ENCODE measurements at places on chromosomes 4 and X.
A peak's percentile ranks its signal among the peaks of the same experiment; 100 is the strongest.

- DNase-seq: no peak
Measured at GRCh38 chr4:148261848-148262247, 180.4 kb downstream of the NR3C2 start.

DNA sequence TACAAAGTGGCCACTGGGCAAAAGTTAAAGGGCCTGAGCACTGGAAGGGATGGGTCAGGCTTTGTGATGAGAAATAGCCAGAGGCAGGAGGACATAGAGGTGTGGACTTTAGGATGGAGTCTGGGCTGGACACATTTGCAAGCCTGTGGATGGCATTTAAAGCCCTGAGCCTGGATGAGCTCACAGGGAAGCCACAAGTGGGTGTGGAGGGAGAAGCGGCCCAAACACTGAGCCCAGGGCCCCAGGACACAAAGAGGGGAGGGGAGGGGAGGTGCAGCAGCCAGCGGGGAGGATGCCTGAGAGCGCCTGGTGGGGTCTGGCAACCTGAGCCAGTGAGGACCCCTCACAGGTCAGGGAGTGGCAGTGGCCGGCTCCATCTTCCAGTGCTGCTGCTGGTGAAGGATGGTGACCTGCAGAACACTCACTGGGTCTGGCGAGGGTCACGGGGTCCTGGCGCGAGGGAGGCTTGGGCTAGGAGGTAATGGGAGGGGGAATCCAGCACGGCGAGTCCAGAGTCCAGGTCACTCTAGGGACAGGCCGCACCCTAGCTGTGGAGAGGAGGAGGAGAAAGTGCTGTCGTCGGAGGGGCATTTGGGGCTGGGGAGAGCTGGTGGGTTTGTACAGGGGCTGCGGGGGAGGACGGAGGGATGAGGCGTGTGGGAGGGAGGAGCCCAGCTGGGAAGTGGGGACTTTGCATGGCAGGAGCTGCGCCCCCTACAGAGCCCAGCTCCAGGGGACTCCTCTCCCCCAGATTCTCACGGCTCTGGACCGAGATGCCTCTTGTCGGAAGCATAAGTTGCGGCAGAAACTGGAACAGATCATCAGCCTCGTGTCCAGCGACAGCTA lies 7.0 kb downstream of the LAGE3 start:
- DNase-seq: no peak

DNA sequence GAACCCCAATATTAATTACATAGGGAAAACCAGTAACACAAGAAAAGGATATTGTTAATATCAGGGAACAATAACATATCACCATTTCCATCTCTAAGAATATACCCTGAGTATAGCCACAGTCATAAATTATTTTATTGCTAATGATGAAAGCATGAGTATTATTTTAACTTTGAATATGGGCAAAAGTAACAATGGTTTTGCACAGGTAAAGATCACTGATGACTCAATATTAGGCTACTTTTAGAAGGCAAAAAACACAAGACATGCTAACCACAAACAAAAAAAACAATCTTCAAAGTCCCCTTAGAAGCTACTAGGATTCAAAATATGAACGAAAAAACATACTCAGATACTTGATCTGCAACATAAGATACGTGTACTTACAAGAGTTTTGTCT lies 36.5 kb downstream of the THOC2 start:
- DNase-seq: no peak

DNA sequence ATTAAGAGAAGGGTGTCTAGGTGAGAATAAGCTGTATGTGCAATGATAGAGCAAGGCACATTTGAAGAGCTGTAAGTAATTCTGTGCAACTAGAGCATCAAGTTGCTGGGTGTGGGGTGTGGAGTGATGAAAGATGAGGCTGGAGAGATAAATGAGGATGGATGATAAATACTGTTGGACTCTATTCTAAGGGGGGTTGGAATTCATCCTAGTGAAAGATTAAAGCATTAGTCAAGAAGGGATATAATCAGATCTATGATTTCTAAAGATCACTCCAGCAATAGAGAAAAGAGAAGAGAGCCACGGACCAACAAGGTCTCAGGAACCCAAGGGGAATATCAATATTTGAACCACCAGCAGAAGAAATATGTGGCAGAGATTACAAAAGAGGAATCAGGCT lies 415.0 kb upstream of the RPS6KA3 start:
- DNase-seq: no peak

GRCh38 chr4:8646296-8647093 lies 53.9 kb downstream of the CPZ start:
- no peak for DNase-seq

- no peak for DNase-seq
Measured at GRCh38 chrX:115895678-115896329, 274.7 kb upstream of the AGTR2 start.

DNA sequence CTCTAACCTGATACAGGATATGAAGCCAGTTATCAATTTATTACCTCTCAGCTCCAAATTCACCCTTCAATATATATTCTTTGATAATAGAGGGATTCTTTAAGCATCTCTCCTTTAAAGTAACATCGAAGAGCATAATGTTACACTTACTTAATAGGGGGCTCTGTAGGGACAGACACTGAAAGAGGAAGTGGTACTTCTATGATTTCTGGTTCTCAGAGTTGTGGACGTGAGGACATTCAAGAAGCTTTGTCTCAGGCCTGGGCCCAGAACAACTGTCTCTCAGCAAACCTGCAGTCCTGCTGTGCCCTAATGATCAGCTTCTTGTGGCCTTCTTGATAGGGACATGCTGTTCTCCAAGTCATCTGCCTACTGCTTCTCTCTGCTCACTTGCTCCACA lies 4.2 kb upstream of the ZXDB start:
- DNase-seq: no peak

DNA sequence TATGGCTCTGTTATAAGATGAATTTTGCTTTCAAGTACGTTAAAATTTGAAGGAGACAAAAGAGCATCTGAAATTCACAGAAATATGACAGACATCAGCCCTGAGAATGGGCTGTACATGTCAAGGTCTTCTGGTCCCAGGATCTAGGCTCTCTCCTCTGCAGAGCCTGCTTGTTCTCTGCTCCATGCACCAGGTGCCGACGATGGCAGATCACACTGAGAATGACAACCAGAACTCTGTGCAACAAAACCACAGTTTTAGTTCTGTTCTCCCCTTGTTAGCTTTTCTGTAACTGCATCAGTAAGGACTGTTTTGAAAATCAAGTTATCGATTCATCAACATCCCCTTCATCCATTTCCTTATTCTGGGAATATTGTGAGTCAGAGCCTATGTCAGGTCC lies 30.9 kb upstream of the LGI2 start:
- DNase-seq: no peak

DNA sequence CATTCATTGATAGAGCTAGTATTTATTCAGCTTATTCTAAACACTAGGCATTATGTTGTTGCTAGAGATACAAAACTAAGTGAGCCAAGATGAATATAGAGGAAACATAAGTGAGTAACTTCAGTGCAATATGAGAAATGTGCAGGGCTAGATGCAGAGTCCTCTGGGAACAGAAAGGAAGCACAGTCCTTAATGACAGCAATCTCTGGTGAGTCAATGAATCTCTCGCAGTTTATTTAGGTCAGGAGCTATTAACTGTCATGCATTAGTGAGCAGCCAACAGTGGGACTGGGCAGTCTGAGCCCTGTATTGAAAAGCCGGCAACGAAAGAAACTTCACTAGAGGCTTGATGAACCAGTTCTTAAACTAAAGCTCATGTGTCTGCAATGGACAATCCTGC lies 598.1 kb upstream of the MAGEB2 start:
- no peak for DNase-seq

DNA sequence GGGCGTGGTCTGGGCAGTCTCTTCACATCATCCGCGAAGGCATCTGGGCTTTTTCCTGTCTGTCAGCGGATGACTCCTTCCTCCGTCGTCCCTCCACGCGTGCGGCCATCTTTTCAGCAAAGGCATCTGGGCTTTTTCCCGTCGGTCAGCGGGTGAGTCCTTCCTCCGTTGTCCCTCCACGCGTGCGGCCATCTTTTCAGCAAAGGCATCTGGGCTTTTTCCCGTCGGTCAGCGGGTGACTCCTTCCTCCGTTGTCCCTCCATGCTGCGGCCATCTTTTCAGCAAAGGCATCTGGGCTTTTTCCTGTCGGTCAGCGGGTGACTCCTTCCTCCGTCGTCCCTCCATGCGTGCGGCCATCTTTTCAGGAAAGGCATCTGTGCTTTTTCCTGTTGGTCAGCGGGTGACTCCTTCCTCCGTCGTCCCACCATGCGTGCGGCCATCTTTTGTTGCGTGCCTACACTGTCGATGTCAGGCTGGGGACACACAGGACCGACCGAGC lies 12.3 kb upstream of the TMEM271 start:
- DNase-seq: no peak

DNA sequence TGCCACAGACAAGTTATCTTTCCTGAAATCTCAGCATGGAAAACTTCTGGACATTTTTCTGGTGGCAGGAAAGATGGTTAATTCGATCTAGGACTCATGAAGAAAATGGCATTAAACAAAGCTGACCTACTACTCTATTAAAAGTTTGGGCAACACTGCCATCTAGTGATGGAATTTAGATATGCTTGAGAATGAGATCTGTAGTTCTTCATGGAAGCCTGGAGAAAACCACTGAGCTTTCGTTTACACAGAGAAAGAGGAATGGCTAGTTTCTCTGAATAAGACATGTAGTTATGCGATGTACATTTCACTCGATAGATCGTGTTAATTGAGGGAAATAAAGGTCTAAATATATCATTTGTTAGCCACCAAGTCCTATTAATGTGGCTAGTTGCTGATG lies 51.7 kb upstream of the CHRDL1 start:
- peak; percentile 39 for DNase-seq

GRCh38 chr4:110196871-110197528 lies 1.4 kb downstream of the ELOVL6 start:
- DNase-seq: peak; percentile 62

- DNase-seq: no peak
Measured at GRCh38 chr4:86970447-86971354, 35.9 kb downstream of the AFF1 start.

DNA sequence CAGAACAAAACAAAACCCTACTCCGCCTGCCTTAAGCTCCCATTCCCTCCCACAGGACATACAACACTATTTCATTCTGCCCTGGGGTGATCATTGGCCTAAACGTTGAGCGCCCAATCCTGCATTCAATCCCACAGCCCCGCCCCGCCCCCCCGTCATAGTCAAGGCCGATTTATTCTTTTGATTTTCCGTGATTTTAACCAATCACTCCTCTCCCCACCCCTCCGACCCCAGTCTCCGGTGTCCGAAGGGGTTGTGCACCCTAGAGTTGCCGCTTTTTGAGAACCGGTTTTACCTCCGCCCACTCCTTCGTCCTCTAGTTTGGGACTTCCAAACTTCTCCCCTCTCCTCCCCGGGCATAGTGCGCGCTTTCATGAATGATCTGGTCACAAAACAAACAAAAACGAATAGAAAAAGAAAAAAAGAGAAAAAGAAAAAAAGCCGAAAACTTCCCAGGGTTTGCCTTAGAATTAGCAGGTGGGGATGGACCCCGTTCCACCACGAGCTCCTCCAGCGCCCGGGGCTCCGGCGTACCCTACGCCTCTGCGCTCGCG lies 446 bp upstream of the UBE2A start:
- peak; percentile 6 for DNase-seq

- DNase-seq: no peak
Measured at GRCh38 chr4:147388018-147388417, 92.9 kb upstream of the EDNRA start.

DNA sequence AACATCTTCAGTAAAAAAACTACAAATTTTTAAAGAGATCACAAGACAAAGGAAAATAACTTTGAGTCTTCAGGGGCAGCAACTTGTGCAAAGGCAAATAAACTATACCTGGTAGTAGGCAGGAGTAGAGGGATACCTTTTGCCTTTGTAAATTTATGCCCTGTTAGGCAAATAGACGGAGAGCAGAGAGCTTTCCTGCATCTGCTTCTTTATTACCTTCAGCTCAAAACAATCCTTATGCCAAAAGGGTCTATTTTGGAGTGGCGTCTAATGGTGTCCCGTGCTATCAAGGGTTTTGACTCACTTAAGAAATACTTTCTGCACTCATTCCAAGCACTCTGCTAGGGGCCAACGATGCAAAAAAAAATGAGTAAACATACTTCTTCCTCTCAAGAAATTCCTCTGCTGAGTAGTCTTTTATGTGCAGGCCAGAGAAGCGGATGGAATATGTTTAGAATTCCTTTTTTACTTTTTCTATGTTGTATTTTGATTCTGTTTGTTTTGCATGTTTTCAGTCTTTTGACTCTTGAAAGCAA lies 131.9 kb downstream of the ANXA5 start:
- DNase-seq: no peak

DNA sequence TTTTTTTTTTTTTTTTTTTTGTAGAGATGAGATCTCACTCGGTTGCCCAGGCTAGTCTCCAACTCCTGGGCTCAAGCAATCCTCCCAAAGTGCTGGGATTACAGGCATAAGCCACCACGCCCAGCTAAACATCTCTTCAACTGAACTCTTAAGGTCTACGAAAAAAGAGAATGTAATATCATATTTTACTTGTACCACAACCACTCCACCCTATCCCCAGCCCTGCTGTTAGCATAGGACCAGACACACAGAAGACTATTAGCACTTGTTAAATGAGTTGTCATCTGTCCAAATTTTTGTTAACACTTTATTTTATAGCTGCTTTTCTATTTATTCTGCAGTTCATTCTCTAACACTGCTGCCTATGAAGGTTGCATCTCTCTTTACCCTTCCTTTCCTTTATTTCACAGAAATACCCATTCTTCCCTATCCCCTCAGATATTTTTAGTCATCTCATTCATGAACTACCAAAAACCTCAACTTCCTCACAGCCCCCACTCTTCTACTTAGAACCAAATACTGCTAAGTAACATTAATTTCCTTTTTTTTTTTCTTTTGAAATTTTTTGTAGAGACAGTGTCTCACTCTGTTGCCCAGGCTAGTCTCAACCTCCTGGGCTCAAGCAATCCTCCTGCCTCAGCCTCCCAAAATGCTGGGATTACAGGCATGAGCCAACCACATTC lies 10.1 kb downstream of the SNX12 start:
- no peak for DNase-seq

- DNase-seq: no peak
Measured at GRCh38 chrX:150324035-150324728, 38.9 kb upstream of the MAMLD1 start.

DNA sequence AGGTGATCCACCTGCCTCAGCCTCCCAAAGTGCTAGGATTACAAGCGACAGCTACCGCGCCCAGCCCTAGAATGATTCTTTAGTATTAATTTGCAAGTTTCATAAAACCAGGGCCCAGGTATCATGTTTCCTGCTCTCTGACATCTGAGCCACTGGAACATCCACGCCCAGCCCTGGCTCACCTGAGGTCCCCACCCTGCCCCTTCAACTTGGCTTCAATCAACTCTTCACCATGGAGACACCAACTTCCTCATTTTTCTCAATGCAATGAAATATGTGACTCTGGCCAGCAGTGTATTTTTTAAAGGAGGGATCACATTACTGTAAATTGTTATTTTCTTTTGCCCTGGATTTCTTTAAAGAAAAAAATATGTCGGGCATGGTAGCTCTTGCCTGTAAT lies 3.9 kb downstream of the PRSS12 start:
- DNase-seq: no peak

GRCh38 chr4:99506781-99507180 lies 4.0 kb upstream of the C4orf17 start:
- DNase-seq: no peak

All from CD4-positive, alpha-beta T cell treated with Interleukin-12 subunit alpha and Interleukin-12 subunit beta, for 1 hour (primary cell).